ENCODE measurements at places on chromosomes 7 and 10.

DNA sequence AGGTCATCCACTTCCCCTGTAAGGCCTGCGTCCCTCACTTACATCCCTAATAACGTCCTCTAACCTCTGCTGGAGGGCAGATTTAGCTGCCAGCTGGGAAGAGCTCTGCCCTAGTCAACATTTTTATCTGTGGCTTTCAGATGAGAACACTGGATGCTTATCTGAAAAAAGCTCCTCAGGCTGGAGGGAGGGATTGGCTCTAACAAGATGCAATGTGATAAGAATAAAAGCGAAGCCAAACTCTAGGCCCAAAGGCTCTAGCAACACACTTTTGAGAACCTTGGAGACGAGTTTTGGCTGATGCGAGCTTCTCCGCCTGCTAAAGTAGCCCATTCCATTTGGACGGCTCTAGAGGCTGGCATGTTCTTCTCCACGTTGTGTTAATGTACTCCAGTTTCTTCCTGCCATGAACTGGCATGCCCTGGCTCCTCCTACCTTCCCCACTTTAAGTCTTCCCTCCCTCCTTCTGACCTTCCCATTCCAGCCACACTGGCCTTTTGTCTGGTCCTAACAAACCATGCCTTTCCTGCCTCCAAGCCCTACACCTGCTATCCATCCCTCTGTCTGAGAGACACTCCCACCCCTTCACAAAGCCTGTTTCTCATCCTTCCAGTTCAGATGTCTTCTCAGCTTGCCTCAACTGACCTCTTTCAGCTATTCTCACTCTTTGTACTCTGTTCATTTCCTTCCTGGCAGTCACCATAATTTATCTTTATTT, 62.5 kb upstream of the ATRNL1 start:
- DNase-seq: no peak

GRCh38 chr10:60731134-60731885, 47.0 kb upstream of the CDK1 start:
- no peak for DNase-seq

- no peak for DNase-seq
Measured at GRCh38 chr7:30937416-30937815, 25.8 kb downstream of the AQP1 start.

- DNase-seq: no peak
Measured at GRCh38 chr10:62244088-62244487, 24.6 kb downstream of the RTKN2 start.

GRCh38 chr10:96369890-96370583, 11.2 kb upstream of the OPALIN start:
- DNase-seq: no peak

DNA sequence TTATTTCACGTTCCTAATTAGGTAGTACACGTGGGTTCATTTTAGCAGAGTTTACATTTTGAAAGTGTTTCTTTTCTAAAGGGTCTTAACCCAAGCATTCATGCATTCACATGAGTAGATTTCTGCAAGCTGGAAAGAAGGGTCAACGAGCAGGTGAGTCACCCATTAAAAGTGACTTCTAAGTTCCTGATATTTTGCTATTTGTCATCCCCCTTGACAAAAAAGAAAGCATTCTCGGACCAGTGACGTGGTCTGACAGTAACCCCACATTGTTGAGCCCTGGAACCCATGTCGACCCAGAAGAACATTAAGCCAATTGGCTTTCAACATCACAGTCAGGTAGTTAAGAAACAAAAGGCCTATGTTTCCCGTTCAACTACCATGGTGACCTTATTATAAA, 49.6 kb downstream of the ABCB5 start:
- no peak for DNase-seq

GRCh38 chr7:50982626-50983025, 199.9 kb upstream of the GRB10 start:
- DNase-seq: no peak

DNA sequence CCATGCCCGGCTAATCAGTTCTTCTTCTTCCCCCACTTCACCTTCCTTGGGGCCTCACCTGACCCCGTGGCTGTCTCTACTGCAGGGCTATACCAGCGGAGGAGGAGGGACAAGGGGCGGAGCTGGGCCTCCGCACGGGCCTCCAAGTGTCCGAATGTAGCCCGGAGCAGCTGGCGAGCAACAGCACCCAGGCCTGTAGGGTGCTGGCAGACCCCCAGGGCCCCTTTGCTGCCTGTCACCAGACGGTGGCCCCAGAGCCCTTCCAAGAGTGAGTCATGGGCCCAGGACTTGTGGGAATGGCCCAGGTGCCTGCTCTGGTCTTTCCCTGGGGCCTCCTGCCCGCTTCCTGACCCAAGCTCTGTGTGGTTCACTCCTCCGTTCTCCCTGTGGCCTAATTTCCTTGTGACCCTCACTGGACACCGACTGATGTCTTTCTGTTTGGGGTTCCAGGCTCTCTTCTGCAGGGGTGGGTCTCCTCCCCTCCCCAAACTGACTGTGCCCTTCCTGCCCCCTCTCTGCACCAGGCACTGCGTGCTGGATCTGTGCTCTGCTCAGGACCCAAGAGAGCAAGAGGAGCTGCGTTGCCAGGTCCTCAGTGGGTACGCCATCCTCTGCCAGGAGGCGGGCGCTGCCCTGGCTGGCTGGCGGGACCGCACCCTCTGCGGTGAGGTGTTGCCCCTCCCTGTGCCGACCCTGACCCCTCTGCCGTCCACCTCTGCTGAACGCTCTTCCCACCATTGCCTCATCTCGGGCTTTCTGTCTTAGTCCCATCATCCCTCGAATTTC, 35.2 kb downstream of the EPHB4 start:
- DNase-seq: no peak

- DNase-seq: no peak
Measured at GRCh38 chr7:3154881-3155494, 111.3 kb upstream of the CARD11 start.

DNA sequence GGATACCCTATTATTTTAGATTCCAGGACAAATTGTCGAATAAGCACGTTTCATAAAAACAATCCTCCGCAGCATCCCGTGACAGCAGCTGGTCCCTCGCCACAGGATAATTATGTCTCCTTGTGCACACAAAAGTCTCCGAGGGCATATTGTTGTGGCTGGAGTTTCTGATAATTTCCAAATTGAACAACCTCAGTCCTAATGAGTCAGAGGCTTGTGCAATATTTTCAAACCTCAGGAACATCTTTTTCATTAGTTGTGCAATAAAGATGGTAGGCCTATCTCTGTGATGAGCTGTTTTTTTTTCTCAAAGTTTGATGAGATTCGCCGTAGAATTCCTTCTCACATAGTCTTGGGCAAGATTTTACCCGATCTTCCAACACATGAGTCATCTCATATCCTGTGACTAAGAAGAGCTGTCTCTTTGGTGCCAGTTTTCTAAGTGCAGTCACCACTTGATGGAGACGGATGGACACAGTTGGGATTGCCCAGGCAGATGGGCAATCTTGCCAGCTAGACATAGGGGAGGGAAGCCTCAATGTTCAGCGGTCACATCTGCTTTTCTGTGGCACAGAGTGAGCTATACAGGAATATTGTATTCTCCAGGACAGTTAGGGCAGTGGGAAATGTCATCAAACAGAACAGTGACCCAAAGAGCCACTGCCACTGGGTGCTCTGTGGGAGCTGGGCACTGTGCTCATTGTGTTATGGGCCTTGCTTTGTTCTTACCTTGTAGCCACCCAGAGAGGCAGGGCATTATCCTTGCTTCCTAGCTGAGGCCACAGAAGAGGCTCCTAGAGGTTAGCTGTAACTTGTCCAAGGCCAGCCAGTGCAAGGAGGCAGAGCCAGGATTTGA, 7.8 kb downstream of the HTRA1 start:
- no peak for DNase-seq

- no peak for DNase-seq
Measured at GRCh38 chr7:138435231-138435919, 24.7 kb upstream of the TRIM24 start.

- no peak for DNase-seq
Measured at GRCh38 chr10:90862908-90863514, 5.2 kb upstream of the HTR7 start.

DNA sequence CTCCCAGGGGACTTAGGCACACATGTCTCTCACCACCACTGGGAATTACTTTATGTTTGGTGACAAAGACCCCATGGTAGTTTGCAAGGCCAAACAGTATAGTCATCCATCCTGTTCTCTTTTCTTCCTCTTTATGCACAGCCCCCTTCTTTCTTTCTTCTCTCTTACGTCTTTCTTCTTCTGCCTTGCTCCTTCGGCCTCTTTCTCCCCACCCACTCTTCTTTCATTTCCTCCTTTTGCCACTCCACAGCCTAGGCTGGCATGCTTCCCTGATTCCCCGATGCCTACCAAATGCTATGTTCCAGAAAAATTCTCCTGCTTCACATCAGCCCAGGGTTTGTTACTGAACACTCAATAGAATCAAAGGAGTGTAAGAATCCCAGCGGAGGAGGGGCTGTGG, 62.4 kb upstream of the MKLN1 start:
- DNase-seq: no peak
